ENCODE measurements at places on chromosomes 7 and 10.

DNA sequence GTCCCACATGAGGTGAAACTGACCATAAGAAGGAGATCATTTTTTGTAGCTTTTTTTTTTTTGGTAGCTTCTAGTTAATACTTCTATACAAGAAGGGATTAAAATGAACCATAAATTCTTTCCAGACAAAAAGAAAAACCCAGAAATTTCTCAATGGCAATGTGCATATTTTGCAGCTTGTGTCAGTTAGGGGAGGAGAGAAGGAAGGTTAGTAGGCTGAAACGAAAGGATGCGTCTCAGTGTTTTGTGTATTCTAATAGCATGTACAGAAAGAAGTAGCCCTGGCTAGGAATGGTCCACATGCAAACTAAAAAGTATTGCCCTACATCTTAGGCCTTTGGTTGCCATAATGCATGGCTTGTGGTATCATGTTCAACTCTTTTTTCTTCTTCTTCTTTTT is 90.6 kb downstream of the CACNB2 start:
- DNase-seq, result peak; percentile 57

- no peak for DNase-seq
Measured at GRCh38 chr7:157405501-157405900, 68.7 kb downstream of the DNAJB6 start.

GRCh38 chr10:120799849-120800248 is 51.3 kb upstream of the WDR11 start:
- no peak for DNase-seq

- peak; percentile 79 for DNase-seq
Measured at GRCh38 chr7:27520815-27521790, 141.6 kb downstream of the HIBADH start.

DNA sequence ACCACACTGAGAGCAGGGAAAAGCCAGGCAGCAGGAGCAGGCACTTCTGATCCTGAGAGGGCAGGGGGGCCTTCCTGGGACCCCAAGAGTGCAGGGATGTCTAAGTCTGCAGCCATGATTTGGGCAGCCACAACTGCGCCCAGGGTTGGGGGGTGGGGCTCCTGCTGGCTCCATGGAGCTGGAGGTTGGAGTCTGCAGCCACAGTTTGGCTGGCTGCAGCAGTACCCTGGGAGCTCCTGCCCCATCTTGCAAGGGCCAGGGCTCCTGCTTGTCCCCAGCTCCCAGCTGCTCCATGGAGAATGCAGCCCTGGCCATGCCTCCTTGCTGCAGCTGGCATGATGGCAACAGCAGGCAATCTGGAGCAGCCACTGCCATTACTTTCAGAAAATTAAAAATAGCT is 679.7 kb upstream of the LRRTM3 start:
- DNase-seq, result no peak

DNA sequence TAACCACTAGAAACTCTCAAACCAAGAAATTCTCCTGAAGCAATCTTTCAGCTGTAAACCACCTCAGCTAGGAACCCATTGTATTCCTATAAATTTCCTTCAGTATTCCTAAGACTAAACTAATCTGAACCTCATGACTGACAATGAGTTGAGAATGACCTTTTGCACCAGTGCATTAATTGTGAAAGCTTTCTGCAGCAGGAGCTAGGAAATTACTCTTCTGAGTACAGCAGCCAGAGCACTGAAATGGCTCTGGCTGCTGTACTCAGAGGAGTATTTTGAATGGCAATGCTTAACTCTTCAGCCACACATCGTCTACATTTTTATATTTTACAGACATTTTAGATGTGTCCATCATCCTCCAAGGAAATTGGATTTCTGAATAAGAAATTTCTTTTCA is 109.7 kb downstream of the PCDH15 start:
- no peak for DNase-seq

DNA sequence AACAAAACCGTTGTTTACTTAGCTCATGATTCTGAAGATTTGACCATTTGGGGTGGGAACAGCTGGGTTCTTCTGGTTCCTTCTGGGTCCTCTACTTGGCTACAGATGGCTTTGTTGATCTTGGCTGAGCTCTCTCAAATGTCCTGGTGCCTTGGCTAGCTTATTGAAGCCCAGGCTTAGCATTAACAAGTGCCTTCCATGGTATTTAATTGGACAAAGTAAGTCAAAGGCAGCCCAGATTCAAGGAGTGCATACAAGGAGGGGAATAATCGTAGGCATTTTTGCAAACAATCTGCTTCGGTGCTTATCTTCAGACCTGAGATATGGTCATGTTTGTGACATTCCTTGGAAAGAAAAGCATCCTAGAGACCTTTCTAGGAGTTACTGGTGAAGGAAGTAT is 81.4 kb downstream of the ADCYAP1R1 start:
- no peak for DNase-seq

- DNase-seq, result no peak
Measured at GRCh38 chr7:155234950-155235789, 62.5 kb upstream of the INSIG1 start.

DNA sequence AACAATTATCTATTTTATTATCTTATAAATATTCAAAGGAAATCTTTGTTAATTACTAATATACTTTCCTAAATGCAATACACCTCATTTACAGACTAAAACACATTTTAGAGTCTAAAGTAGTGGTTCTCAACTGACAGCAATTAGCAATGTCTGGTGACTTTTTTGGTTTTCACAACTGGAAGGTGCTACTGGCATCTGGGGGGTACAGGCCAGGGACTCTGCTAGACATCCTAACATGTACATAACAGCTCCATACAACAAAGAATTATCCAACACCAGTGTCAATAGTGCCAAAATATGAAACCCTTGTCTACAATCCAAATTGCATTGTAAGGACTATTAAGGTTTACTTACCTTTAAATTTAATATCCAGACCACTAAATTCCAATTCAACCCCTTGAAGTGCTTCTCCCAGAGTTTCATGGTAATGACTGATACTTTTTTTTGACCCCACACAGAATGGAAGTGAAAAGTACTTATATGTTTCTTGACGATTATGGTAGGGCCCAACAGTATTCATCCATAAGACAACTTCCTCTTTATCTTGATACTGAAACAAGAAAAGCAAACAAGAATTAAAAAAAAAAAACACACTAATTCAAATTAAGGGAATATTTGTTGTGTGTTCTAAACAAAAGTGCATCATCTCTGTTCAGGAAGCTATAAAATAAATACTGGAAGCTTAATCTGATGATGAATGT is 10.4 kb downstream of the TM9SF3 start:
- no peak for DNase-seq

DNA sequence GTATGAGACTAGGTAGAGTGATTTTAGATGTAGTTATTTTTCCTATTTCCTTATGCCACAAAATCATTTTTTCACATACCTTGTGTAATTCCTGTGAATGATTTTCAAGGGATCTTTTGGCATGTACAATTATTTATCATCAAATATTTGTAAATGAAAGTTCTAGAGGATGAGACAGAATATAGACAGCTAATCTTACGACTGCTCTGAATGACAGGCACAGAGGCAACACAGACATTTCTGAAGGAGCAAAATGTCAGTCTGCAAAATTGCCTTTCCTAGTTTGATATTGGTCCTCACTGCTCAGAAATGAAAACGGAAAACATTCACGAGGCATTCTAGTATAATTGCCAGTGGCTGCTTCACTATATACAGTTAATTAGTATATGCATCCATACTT is 810.6 kb upstream of the C7orf33 start:
- no peak for DNase-seq

- DNase-seq, result peak; percentile 67
Measured at GRCh38 chr10:50421026-50421719, 169.9 kb upstream of the ASAH2 start.
